Peyer's patch (tissue), 4 donors: ENCODE measurements at places on chromosomes 2 and 18. TPM values are rescaled to one million over a fixed set of nuclear protein-coding genes. Genes with fewer than 3 reads are reported as not detected.

GRCh38 chr2:59930430-59930829 is 623.0 kb downstream of the BCL11A start:
- no peaks in the 10 kb centered on the region for H3K4me1 ChIP-seq
- H3K27ac ChIP-seq: no peak overlapping the region
- no peak for DNase-seq
- no peak overlapping the region for H3K4me3 ChIP-seq
- H3K27me3 ChIP-seq: no peaks in the 10 kb centered on the region

LYPD1 gene
- not detected for total RNA-seq

PCARE gene
- not detected for total RNA-seq

DNA sequence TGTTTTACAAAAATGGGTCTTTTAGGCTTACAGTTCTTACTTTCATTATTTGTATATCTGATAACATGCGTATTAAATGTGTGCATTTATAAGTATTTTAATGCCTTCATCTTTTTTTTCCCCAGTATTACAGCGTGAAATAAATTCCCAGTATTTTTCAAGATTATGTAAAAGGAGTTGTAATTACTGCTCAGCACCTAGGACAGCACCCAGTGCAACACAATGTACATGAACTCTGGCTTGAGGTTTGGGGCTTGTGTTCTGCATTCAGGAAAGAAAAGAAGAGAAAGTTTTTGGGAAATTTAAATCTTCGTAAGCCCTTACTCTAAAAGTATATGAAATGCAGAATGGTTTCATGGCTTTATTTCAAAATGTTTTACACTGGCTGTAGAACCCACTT is 16.7 kb downstream of the ZNF638 start:
- no peak overlapping the region for H3K4me3 ChIP-seq
- H3K27me3 ChIP-seq: no peaks in the 10 kb centered on the region
- no peaks in the 10 kb centered on the region for H3K4me1 ChIP-seq
- H3K36me3 ChIP-seq: peaks cover 30% of the 10 kb centered on the region
- no peak for DNase-seq
- H3K27ac ChIP-seq: no peak overlapping the region

GRCh38 chr2:217475101-217475500 is 527.7 kb downstream of the TNS1 start:
- no peaks in the 10 kb centered on the region for H3K36me3 ChIP-seq
- H3K4me3 ChIP-seq: no peak overlapping the region
